Stimulated activated CD4-positive, alpha-beta T cell treated with anti-CD3 and anti-CD28 coated beads, TNF-alpha, amount 100 ng/mL, for 4 hours (primary cell): ENCODE measurements at places on chromosomes 5 and 9.

- no peak for DNase-seq
Observed at GRCh38 chr5:36712706-36713105, 106.3 kb downstream of the SLC1A3 start.

DNA sequence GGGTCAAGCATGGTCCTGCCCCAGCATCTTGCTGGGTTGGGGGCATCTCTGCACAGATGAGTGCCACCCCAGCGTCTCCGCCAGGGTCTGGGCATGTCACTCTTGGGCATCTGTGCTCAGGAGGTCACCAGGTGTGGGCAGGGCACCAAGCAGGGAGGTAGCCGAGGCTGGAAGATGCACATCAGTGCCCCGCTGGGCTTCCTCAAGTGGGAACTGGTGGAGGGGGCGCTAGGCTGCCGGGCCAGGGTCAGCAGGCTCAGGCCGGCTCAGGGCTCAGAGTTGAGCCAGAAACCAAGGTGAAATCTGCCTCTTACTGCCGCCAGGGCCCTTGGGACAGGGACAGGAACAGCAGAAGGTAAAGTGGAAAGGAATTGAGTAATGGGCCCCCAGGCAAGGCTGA is 4.0 kb upstream of the FUT7 start:
- no peak for DNase-seq

GRCh38 chr9:121757281-121757585 is 105.8 kb downstream of the DAB2IP start:
- no peak for DNase-seq

- DNase-seq = no peak
Observed at GRCh38 chr5:6803981-6804550, 90.8 kb downstream of the TENT4A start.

DNA sequence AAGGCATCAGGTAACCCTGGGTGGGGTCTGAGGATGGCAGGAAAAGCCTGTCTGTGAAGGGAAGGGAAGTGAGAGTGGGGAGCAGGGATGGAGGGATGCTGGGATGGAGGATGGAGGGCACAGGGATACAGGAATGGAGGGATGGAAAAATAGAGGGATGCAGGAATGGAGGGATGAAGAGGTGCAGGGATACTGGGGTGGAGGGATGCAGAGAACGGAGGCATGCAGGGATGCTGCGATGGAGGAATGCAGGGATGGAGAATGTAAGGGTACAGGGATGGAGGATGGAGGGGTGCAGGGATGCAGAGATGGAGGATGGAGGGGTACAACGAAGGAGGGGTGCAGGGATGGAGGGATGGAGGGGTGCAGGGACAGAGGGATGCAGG is 9.1 kb downstream of the PTGES2 start:
- no peak for DNase-seq

DNA sequence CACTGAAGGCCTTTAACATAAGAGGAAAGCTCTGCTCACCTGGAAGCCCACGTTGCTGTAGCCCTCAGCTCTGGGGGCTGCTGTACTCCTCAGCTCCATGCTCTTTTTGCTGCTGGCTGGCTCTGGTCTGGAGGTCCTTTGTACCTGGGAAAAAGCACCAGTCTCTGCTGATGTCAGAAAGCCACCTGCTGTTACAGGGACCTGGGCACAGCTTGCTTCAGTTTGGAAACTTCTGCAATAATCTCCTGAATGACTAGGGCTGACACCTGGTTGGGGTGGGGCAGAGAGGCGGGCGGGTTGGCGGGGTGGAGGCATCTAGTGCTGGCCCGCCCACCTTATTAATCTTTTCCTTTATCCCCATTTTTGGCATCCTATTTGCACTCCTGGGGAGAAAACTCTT is at the start of gene SLC28A3:
SLC28A3 (minus strand) TSS at position 224 of the 400 bp plus-strand sequence; CDS start at position 99, 125 bp downstream.
- DNase-seq = no peak

DNA sequence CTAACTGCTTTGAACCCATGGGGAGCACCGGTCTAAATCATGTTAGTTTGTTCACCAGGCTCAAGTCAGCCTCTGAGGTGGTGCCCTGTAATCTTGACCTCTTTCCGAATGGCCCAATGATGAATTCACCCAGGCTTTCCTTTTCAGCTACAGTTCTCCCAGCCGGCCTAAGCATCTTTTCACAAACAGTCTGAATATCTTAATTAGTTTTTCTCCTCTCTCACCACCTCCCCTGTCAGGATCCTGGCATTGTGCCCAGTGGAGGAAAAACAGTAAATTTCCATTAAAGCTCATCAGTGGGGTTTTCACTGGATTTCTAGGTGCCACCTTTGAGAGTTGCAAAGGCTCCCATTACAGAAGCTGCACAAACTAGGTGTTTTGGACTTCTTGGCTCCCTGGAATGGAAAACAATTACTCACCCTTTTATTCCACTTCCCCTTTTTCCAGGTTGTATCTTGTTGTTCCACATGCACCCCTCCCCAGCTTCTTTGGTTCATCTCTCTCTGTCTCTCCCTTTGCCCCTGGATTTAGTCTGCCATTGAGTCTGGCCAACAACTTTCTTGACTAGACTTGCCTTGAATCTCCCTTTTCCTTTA is 69.4 kb upstream of the ADAMTSL1 start:
- no peak for DNase-seq

DNA sequence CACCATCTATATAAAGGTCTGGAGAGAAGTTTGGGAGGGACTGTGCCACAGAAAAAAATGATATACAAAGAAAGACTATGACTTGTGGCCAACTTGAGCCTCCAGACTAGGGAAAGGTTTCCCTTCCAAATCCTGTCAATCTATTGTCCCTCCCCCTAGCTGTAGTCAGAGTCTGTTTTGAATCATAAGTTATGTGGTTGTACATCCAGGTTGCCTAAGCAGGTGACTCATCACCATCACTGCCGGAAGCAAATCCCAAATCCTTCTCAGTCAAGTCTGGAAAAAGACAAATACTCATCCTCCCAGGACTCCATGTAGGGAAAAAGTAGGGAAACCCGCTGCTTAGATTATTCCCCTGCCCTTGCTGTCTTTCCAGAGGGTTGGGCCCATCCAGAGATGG is 235.7 kb downstream of the CDK5RAP2 start:
- DNase-seq = no peak

DNA sequence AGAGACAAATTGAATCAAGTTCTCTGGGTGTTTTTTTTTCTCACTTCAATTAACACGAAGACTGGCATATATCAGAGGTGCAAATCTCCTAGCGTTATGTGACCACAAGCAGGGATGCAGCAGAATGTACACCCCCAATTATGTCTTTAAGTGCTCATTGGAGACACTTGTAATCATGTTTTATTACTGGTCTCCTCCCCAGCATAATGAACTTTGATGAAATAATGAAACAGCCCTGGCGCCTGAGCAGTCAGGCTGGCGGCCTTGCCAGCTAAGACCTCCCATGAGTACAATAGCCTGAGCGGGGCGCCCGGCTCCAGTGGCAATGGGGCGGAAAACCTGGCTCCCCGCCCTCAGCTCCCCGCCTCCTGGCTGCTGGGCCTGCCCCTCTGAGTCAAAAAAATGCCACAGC is 209.4 kb upstream of the MSX2 start:
- DNase-seq = no peak

DNA sequence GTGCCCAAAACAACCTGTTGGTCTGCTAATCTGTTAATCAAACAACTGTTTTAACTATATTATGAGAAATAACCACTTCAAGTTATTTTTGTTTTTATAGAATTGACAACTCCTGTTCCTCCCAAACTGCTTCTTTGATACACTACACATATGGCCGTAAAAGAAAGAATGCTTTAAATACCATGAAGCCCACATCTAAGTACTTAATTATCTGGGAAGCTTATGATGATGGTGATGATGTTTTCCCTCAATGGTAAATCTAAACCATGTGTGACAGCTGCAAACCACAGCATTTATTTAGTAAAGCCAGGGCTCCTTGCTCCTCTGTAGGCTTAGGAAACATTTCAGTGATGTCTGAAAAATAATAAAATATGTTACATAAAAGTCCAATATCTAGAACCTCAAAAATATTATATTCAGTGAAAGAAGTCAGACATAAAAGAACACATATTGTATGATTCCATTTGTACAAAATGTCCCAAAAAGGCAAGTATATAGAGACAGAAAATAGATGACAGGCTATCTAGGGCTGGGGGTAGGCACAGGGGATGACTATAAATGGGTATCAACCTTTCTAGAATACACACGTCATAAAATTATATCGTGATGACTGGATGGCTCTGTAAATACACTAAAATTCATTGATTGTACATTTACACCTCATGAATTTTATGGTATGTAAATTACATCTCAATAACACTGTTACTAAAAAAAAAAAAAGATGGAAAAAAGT is 154.1 kb downstream of the EFNA5 start:
- DNase-seq = no peak

DNA sequence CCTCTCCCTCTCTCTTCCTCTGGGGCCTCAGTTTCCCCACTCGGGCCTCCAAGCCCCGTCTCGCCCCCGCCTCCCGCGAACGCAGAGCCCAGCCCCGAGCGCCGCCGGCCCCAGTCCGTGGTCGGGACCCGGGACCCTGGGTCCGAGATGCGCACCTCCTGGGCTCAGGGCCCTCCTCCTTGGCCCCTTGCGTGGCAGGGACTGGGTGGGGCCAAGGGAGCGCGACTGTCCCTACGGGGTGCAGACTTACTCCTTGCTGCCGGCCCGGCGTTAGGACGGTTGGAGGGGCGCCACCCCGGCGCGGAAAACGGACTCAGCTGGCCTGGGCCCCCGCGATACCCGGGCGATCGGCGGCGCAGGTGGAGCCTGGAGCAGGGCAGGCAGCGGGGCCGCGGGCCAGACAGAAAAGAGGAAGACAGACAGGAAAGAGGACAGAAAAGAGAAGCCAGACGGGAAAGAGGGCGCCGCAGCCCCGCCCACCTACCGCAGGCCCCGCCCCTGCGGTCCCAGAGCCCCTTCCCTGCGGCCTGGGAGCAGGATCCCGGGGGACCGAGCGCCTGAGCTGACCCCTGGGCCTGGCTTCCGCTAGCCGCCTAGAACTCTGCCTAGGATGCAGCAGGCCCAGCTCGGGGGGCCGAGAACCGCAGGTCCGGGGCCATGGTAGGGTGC is at the start of gene GBGT1:
GBGT1 (minus strand) TSS at position 411 of the 669 bp plus-strand sequence. CDS start 1,502 bp downstream, outside the sequence.
- no peak for DNase-seq

DNA sequence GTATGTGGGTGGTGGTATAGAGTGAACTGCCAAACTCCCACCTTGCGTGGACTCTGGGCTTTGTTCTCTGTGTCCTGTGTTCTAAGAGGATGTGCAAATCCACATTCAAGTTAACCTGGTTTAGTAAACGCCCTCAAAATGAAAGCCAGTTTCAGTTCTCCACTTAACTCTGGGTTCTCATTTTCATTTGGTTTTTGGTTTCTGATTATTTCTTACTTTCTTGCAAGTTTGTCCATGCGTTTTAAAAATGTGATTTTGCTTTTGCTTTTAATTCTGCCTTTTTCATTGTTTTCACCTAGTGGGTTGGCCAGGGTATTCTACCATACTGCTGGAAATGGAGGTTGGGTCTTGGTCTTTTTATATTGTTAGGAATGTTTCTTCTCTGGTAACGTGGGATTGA is 38.2 kb downstream of the GALNT10 start:
- no peak for DNase-seq

DNA sequence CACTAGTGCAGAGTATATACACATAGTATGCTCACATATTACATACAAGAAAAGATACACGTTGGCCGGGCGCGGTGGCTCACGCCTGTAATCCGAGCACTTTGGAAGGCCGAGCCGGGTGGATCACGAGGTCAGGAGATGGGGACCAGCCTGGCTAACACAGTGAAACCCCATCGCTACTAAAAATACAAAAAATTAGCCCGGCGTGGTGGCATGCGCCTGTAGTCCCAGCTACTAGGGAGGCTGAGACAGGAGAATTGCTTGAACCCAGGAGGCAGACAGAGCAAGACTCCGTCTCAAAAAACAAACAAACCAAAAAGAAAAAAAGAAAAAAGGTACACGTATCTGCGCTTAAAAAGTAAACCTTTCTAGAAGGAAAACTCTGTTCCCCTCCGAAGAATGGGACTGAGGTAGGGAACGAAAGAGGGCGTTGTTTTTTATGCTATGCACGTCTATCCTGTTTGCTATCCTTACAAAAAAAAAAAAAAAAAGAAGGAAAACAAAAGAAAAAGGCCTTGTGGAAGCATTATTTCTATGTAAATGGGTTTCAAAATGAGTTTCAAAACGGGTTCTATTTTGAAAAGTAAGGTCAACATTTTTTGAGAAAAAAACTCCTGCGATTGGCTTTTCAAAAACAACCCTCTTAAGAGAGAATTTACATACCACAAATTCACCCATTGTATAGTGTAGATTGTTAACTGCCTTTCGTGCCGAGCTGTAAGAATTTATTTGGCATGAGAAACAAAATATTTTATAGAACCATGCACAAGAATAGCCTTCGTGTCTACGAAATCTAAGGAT is 1.2 kb downstream of the AK3 start:
- no peak for DNase-seq

DNA sequence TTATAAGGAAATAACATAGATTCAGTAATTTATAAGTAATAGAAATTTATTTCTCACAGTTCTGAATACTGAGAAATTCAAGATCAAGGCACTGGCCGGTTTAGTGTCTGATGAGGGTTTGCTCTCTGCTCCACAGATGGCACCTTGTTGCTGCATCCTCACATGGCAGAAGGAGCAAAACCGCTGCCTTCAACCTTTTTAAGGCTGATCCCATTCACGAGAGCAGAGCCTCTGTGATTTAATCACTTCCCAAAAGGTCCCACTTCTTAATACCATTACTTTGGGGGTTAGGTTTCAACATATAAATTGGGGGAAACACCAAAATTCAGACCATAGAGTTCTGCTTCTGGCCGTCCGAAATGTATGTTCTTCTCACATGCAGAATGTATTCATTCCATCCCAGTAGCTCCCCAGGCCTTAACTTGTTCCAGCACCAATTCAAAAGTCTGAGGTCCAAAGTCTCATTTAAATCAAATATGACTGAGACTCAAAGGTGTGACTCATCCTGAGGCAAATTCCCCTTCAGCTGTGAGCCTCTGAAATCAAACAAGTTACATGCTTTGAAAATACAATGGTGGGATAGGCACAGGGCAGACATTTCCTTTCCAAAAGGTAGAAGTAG is 30.6 kb downstream of the BAAT start:
- no peak for DNase-seq

GRCh38 chr5:111673891-111674626 is 82.9 kb downstream of the NREP start:
- DNase-seq = no peak

DNA sequence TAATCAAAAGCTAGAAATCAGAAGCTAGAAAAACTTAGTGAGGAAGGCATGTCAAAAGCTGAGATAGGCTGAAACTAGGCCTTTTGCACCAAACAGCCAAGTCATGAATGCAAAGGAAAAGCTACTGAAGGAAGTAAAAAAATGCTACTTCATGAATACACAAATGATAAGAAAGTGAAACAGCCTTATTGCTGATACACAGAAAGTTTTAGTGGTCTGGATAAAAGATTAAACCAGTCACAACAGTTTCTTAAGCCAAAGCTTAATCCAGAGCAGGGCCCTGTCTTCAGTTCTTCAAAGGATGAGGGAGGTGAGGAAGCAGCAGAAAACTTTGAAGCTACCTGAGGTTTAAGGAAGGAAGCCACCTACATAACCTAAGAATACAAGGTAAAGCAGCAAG is 102.5 kb upstream of the SH3GL2 start:
- DNase-seq = no peak

DNA sequence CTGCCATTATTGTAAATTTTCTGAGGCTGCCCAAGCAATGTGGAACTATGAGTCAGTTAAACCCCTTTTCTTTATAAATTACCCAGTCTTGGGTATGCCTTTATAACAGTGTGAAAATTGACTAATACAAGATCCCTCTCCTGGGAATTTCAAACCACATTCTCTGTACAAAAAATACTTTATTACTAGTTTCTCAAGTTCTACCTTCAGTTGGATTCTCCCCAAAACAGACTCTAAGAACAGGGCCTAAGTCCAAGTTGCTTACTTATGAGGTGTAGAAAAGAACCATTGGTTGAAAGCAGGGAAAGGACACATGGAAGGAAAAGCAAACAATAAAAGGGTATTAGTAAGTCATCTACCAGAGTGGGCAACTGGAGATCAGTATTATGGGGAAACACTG is 343.2 kb downstream of the TMEM232 start:
- DNase-seq = no peak
